CD14-positive monocyte (primary cell): ENCODE measurements at places on chromosomes 5 and 9. TPM values are rescaled to one million over a fixed set of nuclear protein-coding genes. Genes with fewer than 3 reads are reported as not detected.

DNA sequence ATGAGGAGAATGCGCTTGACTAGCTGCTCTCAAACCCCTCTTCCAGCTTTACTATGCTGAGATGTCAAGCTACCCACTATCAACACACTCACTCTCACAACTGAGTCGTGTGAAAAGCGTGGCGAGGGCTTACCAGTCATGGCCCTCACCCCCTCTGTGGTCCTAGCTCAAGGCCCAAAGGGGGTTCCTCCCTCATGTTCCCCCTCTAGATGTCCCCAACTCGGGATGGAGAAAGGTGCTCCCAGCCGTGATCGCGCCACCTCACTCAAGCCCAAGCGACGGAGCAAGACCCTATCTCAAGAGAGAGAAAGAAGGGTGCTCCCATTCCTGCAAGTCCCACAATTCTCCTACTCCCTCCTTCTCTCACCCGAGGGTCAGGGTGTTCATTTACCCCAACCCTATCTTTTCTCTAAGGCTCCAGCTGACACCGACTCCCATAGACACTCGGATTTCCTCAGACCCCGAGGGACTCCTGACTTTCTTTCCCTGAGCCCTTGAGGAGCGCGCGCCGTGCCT lies 559 bp downstream of the SLC38A9 start:
- DNase-seq = no peak

DNA sequence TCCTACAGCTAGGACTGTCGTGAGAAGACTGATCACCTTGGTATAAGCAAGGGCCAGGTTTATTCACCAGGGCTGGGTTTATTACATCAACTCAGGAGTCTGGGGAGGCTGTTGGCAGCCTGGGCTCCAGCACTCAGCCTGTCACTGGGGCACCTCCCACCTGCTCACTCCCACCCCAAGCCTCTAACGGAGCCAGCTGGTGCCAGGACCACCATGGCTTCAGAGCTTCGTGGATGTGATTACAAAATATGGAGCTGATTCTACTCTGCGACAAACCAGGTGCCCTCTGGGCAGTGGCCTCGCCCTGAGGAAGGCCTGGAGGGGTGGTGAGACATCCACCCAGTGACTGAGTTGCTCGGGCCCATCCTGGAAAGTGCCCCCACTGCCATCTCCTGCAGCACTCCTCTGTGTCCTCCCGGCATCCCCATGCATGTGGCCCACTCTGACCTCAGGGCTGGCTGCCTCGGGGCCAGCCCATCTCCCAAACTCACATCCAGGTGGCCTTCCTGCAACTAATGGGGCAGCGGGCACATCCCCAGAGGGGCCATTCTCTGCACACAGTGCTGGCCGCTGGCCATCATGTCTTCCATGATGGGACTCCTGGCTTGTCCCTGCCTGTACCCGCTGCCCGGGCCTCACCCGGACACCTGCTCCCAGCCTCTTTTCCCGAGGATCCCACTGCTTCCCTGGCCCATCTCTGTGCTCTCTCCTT lies 49.6 kb downstream of the SECISBP2 start:
- no peak for DNase-seq

SMC5 gene
- 4.8 and 13.6 TPM in 2 replicates for polyA plus RNA-seq

- no peak for DNase-seq
These were observed 95.5 kb downstream of the PAX5 start for GRCh38 chr9:36938617-36939016.

SLC6A7 gene
- not detected for polyA plus RNA-seq

- DNase-seq = no peak
These were observed 5.6 kb upstream of the KCNV2 start for GRCh38 chr9:2711716-2712115.

GRCh38 chr9:3751125-3751758 lies 225.4 kb upstream of the RFX3 start:
- no peak for DNase-seq

PHF24 gene
- polyA plus RNA-seq = 0.04 TPM

DNA sequence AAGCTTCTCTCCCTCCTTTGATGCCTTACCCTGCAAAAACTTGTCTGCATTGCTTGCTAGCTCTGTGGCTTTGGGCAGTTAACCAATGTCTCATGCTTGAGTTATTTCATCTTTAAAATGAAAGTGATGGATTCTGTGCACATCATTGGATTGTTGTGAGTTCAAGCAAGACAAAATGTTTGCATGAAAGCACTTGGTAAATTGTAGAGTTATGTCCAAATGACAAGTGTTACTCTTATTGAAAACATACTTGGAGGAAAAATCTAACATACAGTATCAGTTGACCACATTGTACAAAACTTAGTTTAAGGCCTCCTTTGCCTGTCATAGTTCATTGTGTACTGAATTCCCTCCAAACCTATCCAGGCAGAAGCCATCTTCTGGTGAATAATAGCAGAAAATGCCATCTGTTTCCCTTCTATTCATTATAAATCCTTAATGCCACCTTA lies 30.0 kb downstream of the TGFBR1 start:
- DNase-seq = no peak

PROB1 gene
- not detected for polyA plus RNA-seq

DNA sequence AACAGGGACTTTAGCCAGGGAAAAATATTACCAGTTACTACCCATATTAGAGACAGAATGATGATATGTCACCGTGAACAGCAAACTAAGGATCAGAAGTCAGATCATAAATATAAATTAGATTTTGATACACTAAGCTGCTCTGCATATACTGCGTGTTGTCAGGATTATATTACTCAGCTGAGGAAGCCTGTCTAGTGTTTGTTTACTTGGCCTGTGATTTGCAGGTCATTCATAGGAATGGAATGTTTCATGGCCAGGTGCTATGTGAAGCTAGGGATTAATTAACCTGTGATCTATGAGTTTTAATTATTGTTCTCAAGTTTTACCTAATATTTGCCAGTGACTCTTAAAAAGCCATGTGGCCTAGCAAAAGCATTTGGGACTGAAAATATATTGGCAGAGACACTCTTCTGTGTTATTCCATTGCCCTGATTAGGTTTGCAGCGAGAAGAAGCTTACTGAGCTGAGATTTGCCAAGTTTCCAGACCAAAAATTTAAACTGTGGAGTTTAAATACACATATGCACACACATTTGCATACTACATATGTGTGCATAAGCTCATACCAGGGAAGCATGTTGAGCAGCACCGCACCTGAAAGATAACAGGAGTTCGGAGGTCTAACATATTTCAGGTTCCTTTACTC lies 496.3 kb upstream of the GRIA1 start:
- no peak for DNase-seq

- DNase-seq = no peak
These were observed 124.5 kb downstream of the C5orf15 start for GRCh38 chr5:133843911-133844310.

DNA sequence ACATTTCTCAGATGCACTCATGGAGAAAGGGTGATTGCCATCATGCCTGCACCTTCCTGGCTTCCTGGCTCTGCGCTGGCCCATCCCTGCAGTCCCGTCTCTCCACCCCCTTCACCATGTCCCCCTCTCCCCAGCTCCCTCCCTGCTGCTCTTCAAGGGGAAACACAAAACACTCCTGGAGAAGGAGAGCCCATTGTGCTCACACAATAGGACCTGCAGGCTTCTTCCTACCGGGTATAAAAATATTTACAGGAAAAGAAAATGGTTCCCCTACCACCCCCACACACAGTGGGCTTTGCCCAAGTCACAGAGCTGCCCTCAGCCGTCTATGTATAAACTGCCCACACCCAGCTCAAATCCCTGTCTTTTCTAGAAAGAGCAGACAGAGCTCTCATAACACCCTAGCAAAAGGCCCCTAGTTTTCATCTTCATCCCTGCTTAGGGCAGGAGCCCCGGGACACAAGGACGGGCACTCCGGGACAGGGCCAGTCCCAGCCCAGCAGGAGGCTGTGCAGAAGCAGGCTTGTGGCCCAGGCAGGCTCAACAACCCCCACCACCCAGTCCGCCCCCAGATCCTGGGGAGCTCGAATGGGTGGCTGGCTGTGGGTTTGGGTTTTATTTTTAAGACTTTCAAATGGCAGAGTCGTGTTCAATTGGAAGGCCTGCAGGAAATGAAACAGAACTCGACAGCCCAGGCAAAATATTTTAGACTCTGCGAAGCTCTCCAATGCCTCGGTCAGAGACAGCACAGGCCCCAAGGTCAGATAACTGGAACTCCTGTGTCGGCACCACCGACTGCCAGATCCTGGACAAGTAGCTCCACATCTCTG lies 77.3 kb downstream of the LRSAM1 start:
- DNase-seq = no peak

GRCh38 chr9:35801328-35802128 lies 10.1 kb downstream of the NPR2 start:
- no peak for DNase-seq

GRCh38 chr5:100863739-100864138 lies 39.3 kb downstream of the ST8SIA4 start:
- DNase-seq = no peak

OTP gene
- not detected for polyA plus RNA-seq

DNA sequence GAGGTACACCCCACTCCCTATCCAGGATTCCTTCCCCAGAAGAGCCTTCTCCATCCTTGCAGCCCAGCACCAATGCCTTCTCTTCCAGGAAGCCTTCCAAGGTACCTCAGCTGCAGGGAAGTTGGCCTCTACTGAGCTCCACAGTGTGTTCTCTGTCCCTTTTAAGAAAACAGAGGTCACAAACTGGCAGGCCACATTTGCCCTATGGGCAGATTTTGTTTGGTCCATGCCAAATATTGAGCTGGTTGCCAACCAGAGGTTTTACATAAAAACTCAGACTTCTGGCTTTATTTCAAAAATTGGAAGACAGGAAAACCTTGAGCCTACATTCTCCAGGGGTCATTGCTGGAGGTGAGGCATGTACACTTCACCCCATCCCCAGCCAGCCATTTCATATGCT lies 9.0 kb upstream of the NDST1 start:
- DNase-seq = no peak

- no peak for DNase-seq
These were observed 128.7 kb downstream of the ENTREP1 start for GRCh38 chr9:69453746-69454145.

- DNase-seq = no peak
These were observed 542.4 kb downstream of the RAB3C start for GRCh38 chr5:59125011-59125961.

PLAC8L1 gene
- not detected for polyA plus RNA-seq

DNA sequence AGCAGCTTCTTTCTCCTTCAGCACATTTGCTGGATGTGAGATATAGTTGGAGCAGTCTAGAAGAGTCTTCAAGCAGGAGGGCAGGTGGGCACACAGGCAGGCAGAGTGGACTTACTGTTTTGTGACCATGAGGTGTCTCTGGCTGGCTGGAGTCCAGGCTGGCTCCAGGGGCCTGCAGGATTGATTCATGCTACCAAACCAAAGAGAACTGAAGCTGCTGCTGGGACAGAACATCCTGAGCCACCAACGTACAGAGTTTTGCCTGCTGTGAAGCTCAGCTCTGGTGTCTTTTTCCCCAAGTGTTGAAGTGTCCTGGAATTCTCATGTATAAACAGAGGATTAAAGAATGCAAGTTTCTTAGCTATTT lies 45.7 kb downstream of the CYSTM1 start:
- DNase-seq = no peak

DNA sequence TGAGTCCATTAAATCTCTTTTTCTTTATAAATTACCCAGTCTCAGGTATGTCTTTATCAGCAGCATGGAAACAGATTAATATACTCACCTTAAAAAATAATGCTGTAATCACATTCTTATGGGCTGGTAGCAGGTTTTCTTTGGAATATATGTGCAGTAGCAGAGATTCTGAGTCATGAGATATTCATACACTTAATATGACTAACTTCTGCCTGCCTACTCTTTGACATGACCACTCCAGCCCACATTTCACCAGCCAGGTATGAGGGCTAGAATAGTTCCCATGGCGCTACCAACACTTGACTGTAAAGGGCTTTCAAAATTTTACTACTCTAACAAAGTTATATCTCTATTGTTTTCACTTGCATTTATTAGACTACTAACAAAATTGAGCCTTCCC lies 74.1 kb upstream of the GHR start:
- no peak for DNase-seq

DNA sequence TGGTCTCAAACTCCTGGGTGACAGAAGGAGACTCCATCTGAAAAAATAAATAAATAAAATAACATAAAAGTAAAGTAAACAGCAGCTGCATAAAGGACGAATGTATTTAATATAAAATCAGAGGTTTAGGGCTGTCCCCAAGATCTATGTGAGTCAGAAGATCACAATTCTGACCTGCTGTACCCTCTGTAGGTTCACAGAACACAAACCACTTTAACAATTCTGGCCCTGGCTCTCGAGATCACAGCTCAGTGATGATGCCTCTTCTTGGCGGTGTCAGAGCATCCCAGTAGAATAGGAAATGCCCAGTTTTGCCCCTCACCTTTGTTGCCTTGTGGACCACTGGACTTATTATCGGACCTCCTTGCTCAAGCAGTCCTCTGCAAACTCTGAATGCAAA lies 380.9 kb downstream of the TLE1 start:
- DNase-seq = no peak

DNA sequence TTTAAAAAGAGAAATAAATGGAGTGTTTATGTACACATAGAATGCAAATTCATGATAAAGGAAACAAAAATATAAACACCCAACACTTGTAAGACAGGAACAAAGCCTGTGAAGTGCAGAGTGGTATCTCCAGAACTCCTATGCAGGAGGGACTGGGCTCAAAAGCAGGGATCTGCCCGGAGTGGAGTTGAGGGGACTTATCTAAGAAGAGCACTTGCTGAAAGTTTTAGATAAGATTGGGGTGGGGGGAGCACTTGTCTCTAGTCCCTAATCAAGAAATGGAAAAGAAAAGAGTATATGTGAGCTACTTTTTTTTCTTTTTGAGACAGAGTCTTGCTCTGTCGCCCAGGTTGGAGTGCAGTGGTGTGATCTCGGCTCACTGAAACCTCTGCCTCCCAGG lies 840.4 kb downstream of the MAT2B start:
- DNase-seq = no peak

DNA sequence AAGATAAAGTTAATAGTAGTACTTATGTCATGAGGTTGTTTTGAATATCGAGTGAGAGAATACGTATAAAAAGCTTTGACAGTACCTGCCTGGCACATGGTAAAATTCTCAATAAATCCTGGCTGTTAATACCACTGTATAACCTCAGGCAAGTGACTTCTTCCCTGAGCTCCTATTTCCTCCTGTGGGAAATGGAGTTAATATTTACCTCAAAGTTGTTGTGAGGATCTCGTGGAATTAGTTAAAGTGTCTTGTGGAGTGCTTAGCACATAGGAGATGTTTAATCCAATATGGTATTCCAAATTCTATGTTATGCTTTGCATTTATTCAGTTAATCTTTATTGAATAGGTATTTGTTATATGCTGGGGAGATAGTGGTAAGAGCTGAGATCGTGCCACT lies 18.5 kb downstream of the FOCAD start:
- no peak for DNase-seq

DNA sequence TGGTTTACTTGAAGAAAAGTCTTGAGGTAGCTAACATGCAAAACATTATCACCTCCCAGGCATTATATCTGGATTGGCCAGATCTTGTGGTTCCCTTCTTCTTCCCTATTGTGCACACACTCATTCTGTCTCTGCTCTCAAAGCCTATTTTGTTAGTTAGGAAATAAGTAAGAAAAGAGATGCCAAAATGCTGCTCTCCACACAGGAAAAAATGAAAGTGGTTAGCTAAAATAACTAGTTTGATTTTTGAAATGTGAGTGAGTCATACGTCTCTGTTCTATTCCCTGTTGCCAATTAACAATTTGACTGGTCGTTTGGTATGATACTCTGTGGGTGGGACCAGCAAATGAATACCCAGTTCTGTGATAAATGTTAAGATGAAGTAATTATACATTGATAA lies 28.1 kb downstream of the LMNB1 start:
- DNase-seq = no peak

CLPTM1L gene
- polyA plus RNA-seq = 35.0 TPM
